ENCODE measurements at places on chromosomes 7 and 10.

- DNase-seq, result no peak
Measured at GRCh38 chr7:149385195-149385950, 75.5 kb downstream of the ZNF777 start.

GRCh38 chr7:4026941-4027486 is 655.1 kb upstream of the FOXK1 start:
- DNase-seq, result no peak

GRCh38 chr10:5018134-5018533 is 14.5 kb upstream of the AKR1C2 start:
- no peak for DNase-seq

DNA sequence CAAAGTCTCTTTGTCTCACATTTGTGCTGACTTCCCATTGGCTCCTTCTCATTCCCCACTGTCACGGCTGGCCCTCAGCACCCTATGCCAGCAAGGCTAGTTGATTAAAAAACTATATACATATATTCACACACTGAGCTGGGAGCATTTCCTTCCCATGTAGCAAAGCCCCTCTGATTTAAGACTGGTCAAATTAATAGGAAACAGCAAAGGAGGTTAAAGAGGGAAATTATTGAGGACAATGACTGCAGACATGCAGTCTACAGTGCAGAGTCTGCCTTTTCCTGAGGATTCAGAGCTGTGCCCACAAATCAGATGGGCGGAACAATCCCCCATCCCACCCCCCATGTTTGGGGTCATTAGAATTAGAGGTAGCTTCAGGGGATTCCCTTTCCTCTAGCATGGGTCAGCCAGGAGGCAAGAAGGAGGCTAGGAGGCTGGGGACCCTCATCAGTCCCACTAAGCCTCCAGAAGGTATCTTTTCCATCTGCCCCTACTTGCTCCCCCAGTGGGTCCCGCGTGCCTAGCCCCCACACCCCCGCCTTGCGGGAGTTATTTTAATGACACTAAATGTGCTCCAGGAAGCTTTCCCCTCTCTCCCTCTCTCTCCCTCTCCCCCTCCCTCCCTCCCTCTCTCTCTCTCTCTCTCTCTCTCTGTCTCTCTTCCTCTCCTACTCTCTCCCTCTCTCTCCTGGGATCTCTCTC is 9.8 kb upstream of the DLX6 start:
- DNase-seq, result no peak

Measured in stimulated activated CD4-positive, alpha-beta T cell treated with anti-CD3 and anti-CD28 coated beads, Interleukin-15, amount 100 ng/mL, for 48 hours (primary cell).